ENCODE measurements at places on chromosomes 4 and X. TPM values are rescaled to one million over a fixed set of nuclear protein-coding genes. Genes with fewer than 3 reads are reported as not detected.

Gene CSAG3
- not detected for polyA plus RNA-seq

Gene SH2D1A
- 136 TPM for polyA plus RNA-seq

Gene C4orf50
- 0.04 TPM for polyA plus RNA-seq

Gene TBX22
- polyA plus RNA-seq = not detected

Gene ADH1A
- not detected for polyA plus RNA-seq

Gene AFAP1
- polyA plus RNA-seq = 0.32 TPM

Gene C4orf54
- polyA plus RNA-seq = not detected

Gene POU4F2
- polyA plus RNA-seq = not detected

Gene HPSE
- 1.3 TPM for polyA plus RNA-seq

Gene KLB
- polyA plus RNA-seq = not detected

Gene SPATA4
- not detected for polyA plus RNA-seq

Gene PNMA5
- not detected for polyA plus RNA-seq

Gene MAGEC3
- not detected for polyA plus RNA-seq

Gene AKAP4
- not detected for polyA plus RNA-seq

Gene CD38
- 133 TPM for polyA plus RNA-seq

Gene WDFY3
- polyA plus RNA-seq = not detected

All from immature natural killer cell (primary cell).